GM12864 (cell line): ENCODE measurements at places on chromosomes 3 and 15.

- peak; percentile 8 for DNase-seq
Observed at GRCh38 chr3:153026026-153026425, 136.0 kb upstream of the RAP2B start.

- DNase-seq = no peak
Observed at GRCh38 chr3:126621627-126622345, 33.1 kb downstream of the TXNRD3 start.

GRCh38 chr3:192275741-192276355, 451.5 kb downstream of the FGF12 start:
- DNase-seq = no peak

DNA sequence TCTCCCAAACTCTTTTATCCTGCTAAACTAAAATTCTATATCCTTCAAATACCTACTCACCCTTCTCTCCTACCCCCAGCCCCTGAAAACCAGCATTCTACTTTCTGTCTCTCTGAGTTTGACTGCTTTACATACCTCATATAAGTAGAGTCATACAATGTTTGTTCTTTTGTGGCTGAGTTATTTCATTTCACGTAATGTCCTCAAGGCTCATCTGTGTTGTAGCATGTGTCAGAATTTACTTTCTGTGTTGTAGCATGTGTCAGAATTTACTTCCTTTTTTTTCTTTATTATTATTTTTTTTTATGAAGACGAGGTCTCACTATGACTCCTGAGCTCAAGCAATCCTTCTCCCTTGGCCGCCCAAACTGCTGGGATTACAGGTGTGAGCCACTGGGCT, 20.1 kb downstream of the IFT122 start:
- no peak for DNase-seq

GRCh38 chr3:109025896-109026295, 72.2 kb upstream of the GUCA1C start:
- no peak for DNase-seq

GRCh38 chr3:50132421-50133282, 22.5 kb upstream of the SEMA3F start:
- DNase-seq = no peak

DNA sequence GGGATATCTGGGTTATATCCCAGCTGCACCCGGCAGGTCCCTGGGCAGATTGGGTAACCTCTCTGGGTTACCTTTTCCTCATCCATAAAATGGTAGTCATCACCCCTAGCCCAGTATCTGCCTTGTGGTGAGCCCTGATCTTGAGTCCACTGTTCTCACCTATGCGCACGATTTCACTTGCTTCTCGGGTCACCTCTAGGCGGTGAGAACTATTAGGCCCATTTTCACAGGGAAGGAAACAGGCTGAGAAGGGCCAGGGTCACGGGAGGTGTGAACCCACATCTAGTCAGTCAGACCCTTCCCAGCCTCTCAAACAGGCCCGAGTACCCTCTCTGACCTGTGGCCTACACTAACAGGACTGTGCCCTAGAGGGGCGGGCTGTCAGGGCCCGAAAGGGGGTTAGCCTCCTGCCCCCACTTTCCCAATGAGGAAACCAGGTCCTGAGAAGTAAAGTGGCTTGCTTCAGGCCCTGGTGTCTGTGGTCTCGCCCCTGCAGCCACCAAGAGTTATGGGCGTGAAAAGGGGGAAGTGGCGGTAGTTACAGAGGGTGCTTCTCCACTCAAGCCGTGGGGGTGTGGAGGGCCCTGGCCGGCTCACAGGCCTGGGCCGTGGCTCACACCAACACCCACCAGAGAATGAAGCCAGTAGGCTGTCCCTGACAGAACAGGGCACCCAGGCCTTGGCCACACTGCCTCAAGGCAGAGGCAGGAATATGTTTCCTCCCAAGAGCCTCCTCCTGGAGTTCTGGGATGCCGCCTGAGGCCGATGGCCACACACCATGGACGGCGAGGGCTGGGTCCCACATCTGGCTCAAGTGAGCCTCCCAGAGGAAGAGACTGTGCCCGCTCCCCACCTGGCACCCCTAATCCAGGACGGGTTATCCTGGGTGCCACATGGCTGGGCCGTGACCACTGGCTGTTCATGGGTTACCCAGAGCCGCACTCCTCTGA, 19.5 kb downstream of the PSTPIP1 start:
- no peak for DNase-seq

GRCh38 chr3:125045965-125046364, 9.8 kb downstream of the HEG1 start:
- no peak for DNase-seq

GRCh38 chr3:125190786-125191185, 21.8 kb downstream of the SLC12A8 start:
- DNase-seq = no peak

GRCh38 chr15:50164458-50164857, 17.5 kb upstream of the SLC27A2 start:
- DNase-seq = no peak

- DNase-seq = no peak
Observed at GRCh38 chr3:9179826-9180763, 69.4 kb downstream of the SRGAP3 start.
